ENCODE measurements at places on chromosomes 4 and X.

DNA sequence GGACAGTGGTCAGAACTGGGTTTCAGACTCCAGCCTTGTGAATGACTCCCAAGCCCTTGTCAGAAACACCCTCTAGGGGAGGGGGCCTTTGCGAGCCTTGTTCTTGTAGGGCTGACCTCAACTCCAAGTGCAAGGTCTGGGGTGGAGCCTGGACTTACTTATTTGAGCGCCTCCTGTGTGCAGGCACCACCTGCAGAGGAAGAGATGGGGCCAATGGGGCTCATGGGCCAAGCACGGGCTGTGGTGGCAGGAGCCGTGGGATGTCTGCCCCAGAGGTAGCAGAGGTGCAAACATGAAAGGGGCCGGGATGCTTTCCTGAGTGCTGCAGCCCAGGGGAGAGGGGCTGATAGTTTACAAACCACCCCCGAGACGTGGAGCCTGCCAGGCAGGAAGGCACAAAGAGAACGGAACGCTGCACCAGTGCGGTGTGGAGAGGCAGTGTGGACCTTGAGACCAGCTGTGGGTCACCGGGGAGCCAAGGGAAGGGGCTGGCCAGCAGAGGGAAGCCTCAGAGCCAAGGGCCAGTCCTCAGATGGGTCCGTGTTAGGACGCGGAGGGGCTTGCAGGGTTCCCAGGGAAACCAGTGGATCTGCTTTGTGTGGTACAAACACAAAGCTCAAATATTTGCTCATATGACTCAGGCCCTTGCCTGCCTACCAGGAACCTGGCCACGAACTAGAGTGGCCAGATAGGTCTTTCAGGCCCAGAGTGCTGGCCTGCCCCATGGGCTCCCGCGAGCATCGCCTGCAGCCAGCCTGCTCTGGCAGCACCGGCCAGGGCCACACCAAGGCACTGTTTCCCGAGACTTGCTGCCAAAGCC is 8.7 kb upstream of the TADA2B start:
- H3K27ac ChIP-seq: no peak overlapping the region
- H3K4me3 ChIP-seq: no peak overlapping the region
- H3K4me1 ChIP-seq: peaks cover 3% of the 10 kb centered on the region

- H3K4me3 ChIP-seq: no peak overlapping the region
- DNase-seq: no peak
- no peaks in the 10 kb centered on the region for H3K36me3 ChIP-seq
- no peaks in the 10 kb centered on the region for H3K4me1 ChIP-seq
- no peak overlapping the region for H3K27ac ChIP-seq
- H3K27me3 ChIP-seq: no peaks in the 10 kb centered on the region
Observed at GRCh38 chr4:4675051-4675581, 133.3 kb upstream of the STX18 start.

- H3K27me3 ChIP-seq: no peaks in the 10 kb centered on the region
- H3K27ac ChIP-seq: no peak overlapping the region
- no peak for DNase-seq
- H3K36me3 ChIP-seq: no peaks in the 10 kb centered on the region
- H3K4me3 ChIP-seq: no peak overlapping the region
Observed at GRCh38 chrX:30161043-30161442, 54.3 kb upstream of the MAGEB2 start.

- no peak overlapping the region for H3K4me3 ChIP-seq
- no peak for DNase-seq
- H3K27me3 ChIP-seq: no peaks in the 10 kb centered on the region
- H3K27ac ChIP-seq: no peak overlapping the region
Observed at GRCh38 chr4:21733894-21734630, 214.5 kb downstream of the KCNIP4 start.

- H3K4me1 ChIP-seq: no peaks in the 10 kb centered on the region
- no peaks in the 10 kb centered on the region for H3K36me3 ChIP-seq
- H3K27ac ChIP-seq: no peak overlapping the region
- DNase-seq: no peak
Observed at GRCh38 chr4:103306870-103307375, 108.8 kb upstream of the CENPE start.

DNA sequence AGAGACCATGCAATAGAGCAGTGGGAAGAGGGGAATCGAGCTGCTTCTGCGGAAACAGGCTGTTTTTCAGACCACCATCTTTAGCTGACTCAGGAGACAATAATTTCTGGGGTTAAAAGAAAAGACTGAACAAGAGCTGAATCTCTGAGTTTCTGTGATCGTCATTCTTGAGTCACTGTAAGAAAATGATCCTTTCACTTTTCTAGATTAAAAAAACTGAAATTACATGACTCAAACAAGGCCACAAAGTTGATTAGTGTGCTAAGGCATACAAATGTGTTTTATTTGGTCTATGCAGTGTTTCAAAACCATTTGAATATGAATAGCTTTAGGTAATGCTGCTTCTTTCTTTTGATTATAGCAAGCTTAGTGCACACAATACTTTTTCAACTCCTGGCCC is 194.4 kb upstream of the RPL34 start:
- H3K4me1 ChIP-seq: no peaks in the 10 kb centered on the region
- no peak for DNase-seq
- no peak overlapping the region for H3K27ac ChIP-seq
- no peak overlapping the region for H3K4me3 ChIP-seq
- no peaks in the 10 kb centered on the region for H3K36me3 ChIP-seq
- no peaks in the 10 kb centered on the region for H3K27me3 ChIP-seq

DNA sequence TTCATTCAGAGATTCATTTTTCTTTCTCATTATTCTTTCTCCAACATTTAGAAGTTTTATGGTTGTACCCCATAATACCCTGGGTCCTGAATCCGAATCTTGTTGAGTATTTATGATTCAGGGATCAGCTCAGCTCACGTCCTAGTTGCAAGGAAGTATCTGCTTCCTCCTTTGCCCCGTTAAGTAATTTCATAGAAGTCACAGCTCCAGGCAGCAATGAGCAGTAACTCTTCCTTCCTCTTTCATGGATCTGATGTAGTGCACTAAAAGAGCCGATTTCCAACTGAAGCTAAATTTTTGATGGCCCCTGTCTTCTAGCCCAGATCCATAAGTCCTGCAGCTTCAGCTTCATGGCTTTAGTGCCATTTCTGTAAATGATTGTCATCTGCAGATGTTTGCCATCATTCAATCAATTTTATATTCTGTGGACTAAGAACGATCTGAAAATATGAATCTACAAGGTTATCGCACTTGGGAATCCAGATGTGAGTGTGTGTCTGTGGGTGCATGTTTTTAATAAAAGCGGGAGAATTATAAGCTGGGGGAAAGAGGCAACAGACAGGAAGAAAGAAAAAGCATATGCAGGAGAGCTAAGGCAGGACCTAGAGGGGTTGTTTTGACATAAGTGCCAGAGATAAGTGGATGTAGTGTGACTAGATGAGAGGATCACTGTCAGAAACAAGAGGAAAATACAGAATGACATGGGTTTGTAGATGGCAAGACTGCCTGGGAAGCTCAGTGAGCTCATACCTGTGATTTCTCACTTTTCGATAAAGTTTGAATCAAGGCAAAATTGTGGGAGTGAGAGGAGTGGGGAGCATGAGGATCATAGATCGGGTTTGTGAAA is 17.5 kb downstream of the VEGFD start:
- no peak for DNase-seq
- H3K4me3 ChIP-seq: no peak overlapping the region
- no peaks in the 10 kb centered on the region for H3K4me1 ChIP-seq
- H3K27ac ChIP-seq: no peak overlapping the region
- H3K36me3 ChIP-seq: no peaks in the 10 kb centered on the region

DNA sequence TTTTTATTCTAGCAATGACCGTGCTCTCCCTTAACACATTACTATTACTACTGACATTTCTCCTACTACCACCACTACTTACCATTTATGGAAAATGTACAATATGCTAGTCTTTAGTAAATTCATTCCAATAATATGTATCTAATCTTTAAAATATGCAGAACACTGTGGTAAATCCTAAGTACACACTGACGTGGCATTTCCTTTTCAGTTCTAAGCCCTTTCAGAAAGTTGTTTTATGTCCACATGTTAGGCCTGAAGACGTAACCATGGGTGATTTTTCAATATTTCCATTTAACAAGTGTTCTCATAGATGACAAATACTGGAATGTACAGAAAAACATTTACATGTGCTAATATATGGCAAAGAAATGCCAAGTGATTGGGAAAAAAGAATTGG is 268.6 kb upstream of the SLIT2 start:
- no peak overlapping the region for H3K27ac ChIP-seq
- H3K27me3 ChIP-seq: no peaks in the 10 kb centered on the region
- no peaks in the 10 kb centered on the region for H3K4me1 ChIP-seq
- no peaks in the 10 kb centered on the region for H3K36me3 ChIP-seq

- no peak for DNase-seq
- no peaks in the 10 kb centered on the region for H3K36me3 ChIP-seq
- no peak overlapping the region for H3K4me3 ChIP-seq
- no peak overlapping the region for H3K27ac ChIP-seq
Observed at GRCh38 chr4:110869114-110869513, 246.2 kb upstream of the PITX2 start.

GRCh38 chrX:154371017-154371788 is 3.2 kb downstream of the FLNA start:
- H3K4me3 ChIP-seq: peak overlapping the region; percentile 76
- H3K27ac ChIP-seq: peak overlapping the region; percentile 93
- peaks cover 85% of the 10 kb centered on the region for H3K4me1 ChIP-seq
- no peaks in the 10 kb centered on the region for H3K27me3 ChIP-seq
- peaks cover 5% of the 10 kb centered on the region for H3K36me3 ChIP-seq

- no peak overlapping the region for H3K27ac ChIP-seq
Observed at GRCh38 chr4:72067051-72067450, 35.3 kb downstream of the NPFFR2 start.

DNA sequence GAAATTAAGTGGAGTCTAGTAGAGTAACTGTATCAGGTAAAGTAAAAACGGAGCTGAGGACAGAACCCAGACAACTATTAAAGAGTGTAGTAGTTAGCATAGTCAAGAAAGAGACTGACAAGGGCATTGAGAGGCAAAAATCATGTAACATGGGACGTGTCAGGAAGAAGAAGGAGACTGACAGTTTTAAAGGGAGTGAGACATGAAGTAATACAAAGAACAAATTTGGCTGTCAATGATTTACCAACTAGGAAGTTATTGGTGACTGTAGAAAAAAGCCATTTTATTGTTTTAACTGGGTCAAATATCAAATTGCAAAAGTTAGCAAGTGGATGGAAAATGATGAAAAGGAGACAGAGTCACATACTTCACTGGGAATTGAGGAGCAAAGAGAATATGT is 422.3 kb downstream of the MAPK10 start:
- no peaks in the 10 kb centered on the region for H3K36me3 ChIP-seq
- no peaks in the 10 kb centered on the region for H3K4me1 ChIP-seq
- no peaks in the 10 kb centered on the region for H3K27me3 ChIP-seq
- no peak overlapping the region for H3K27ac ChIP-seq
- DNase-seq: no peak

GRCh38 chr4:170476351-170476750 is 386.6 kb upstream of the AADAT start:
- no peaks in the 10 kb centered on the region for H3K27me3 ChIP-seq
- H3K4me3 ChIP-seq: no peak overlapping the region
- H3K27ac ChIP-seq: no peak overlapping the region
- no peaks in the 10 kb centered on the region for H3K4me1 ChIP-seq
- H3K36me3 ChIP-seq: no peaks in the 10 kb centered on the region

- no peaks in the 10 kb centered on the region for H3K36me3 ChIP-seq
- H3K4me1 ChIP-seq: no peaks in the 10 kb centered on the region
- no peaks in the 10 kb centered on the region for H3K27me3 ChIP-seq
- H3K4me3 ChIP-seq: no peak overlapping the region
- no peak overlapping the region for H3K27ac ChIP-seq
Observed at GRCh38 chr4:29309050-29309449, 1411.1 kb upstream of the PCDH7 start.

DNA sequence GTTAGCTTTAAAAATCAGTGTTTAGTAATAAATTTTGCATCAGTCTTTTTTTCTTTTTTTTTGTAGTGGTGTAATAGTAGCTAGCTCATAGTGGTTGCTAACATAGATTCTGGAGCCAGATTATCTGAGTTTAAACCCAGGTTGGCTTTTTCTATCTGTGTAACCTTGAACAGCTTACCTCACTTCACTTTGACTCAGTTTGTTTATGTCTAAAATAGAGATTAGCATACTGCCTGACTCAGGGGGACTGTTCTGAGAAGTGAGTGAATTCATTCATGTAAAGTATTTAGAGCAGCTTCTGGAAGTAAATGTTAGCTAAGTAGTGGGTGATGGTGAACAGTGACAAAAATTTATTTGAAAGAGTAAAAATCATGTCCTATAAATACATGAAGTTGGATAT is 32.9 kb downstream of the CPEB2 start:
- H3K4me3 ChIP-seq: no peak overlapping the region
- DNase-seq: no peak
- H3K27ac ChIP-seq: no peak overlapping the region
- peaks cover 3% of the 10 kb centered on the region for H3K36me3 ChIP-seq
- peaks cover 44% of the 10 kb centered on the region for H3K4me1 ChIP-seq
- no peaks in the 10 kb centered on the region for H3K27me3 ChIP-seq

DNA sequence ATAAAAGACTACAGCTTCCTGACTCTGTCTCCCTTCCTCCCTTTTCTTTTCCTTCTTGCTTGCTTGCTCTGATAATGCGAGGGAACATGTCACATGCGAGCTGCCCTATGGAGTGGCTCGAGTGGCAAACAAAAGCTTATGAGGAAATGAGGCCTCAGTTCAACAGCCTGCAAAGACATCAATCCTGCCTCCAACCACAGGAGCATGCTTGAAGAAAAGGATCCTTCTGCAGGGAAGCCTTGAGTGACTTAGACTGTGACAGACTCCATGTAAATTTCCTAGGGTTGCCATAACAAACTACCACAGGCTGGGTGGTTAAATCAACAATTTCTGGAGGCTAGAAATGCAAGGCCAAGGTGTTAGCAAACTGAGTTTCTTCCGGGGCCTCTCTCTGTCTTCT is 152.5 kb downstream of the NR3C2 start:
- no peak for DNase-seq
- no peaks in the 10 kb centered on the region for H3K27me3 ChIP-seq
- H3K36me3 ChIP-seq: no peaks in the 10 kb centered on the region
- no peak overlapping the region for H3K4me3 ChIP-seq
- H3K4me1 ChIP-seq: no peaks in the 10 kb centered on the region

- no peaks in the 10 kb centered on the region for H3K27me3 ChIP-seq
- H3K27ac ChIP-seq: no peak overlapping the region
- no peaks in the 10 kb centered on the region for H3K36me3 ChIP-seq
- no peak overlapping the region for H3K4me3 ChIP-seq
- DNase-seq: no peak
Observed at GRCh38 chr4:168551945-168552695, 55.3 kb downstream of the PALLD start.

GRCh38 chrX:149286940-149287349 is 218.2 kb downstream of the IDS start:
- H3K27ac ChIP-seq: no peak overlapping the region
- DNase-seq: no peak
- no peaks in the 10 kb centered on the region for H3K4me1 ChIP-seq
- no peaks in the 10 kb centered on the region for H3K27me3 ChIP-seq
- H3K4me3 ChIP-seq: no peak overlapping the region
- H3K36me3 ChIP-seq: no peaks in the 10 kb centered on the region

GRCh38 chr4:152138451-152138850 is 377.6 kb upstream of the GATB start:
- no peak overlapping the region for H3K27ac ChIP-seq
- DNase-seq: no peak
- no peaks in the 10 kb centered on the region for H3K4me1 ChIP-seq
- no peaks in the 10 kb centered on the region for H3K27me3 ChIP-seq

DNA sequence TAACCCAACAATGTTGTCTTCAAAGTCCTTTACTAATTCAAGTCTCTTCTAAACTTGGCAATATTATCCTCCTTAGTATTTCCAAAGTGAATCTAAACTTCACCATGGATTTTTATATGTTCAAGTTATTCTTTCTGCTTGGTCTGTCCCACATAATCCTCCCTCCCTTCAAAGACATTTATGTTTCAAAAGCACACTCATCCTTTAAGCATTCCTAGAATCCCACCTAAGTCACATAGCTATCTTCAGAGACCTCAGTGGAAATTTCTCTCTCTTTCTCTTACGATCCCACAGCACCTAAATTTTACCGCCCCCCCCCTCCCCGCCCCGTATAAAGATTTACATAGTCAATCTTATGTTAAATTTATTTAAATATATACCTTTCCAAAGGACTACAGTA is 314.9 kb upstream of the GRIA3 start:
- H3K27ac ChIP-seq: no peak overlapping the region
- H3K27me3 ChIP-seq: no peaks in the 10 kb centered on the region
